Stimulated activated CD8-positive, alpha-beta memory T cell treated with anti-CD3 and anti-CD28 coated beads, Interleukin-15, amount 100 ng/mL, for 24 hours (primary cell): ENCODE measurements at places on chromosomes 1 and 21.

- no peak for DNase-seq
Measured at GRCh38 chr1:159939678-159940002, 5.8 kb downstream of the IGSF9 start.

DNA sequence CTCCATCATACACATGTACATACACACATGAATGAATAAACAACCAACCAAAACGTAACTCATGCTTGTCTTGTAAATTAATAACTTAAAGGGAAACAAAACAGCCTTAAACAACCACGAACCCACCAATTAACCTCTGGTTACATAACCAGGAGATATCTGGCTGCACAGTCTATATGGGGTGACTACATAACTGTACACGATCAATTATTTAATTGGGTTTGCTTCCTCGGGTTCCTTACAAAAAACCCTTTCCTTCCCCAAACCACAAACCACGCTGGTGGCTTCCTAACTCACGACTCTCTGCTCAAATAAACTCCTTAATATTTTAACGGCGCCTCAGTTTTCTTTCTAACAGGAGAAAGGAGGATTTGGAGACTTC lies 744 bp downstream of the ZNF670 start:
- DNase-seq = no peak

GRCh38 chr1:161192476-161193465 lies 6.1 kb downstream of the ADAMTS4 start:
- no peak for DNase-seq

DNA sequence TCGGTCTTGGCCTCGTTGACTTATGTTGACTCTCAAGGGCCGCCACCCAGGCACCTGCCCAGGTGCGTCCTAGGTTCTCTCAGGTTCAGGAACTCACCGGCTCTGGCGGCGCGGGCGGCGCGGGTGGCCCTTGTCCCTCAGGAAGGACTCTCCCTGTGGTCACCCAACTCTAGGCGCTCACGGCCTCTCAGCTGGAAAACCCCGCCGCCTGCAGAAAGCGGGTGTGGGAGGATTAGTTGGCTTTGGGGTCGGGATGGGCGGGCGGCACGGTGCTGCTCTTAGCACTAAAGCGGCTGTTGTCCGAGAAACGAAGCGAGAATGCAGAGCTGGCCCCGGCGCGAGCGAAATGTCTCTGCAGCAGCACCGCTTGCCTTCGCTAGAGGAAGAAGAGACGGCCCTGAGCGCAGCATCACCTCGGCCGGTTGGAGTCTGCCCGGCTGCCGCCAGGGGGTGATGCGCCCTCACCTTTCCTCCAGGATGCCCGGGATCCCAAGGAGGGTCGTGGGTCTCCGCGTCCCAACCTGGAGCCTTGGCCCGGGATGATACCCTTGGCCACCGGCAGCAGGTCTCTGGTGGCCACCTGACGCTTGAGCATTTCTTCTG lies 8.1 kb upstream of the TADA1 start:
- DNase-seq = no peak

- no peak for DNase-seq
Measured at GRCh38 chr1:15411593-15412137, 2.0 kb downstream of the EFHD2 start.

GRCh38 chr1:59682396-59683080 lies 132.2 kb upstream of the HOOK1 start:
- no peak for DNase-seq

GRCh38 chr21:31317688-31318087 lies 26.4 kb downstream of the TIAM1 start:
- no peak for DNase-seq

GRCh38 chr1:114320586-114320985 lies 166.9 kb upstream of the SYT6 start:
- DNase-seq = no peak

DNA sequence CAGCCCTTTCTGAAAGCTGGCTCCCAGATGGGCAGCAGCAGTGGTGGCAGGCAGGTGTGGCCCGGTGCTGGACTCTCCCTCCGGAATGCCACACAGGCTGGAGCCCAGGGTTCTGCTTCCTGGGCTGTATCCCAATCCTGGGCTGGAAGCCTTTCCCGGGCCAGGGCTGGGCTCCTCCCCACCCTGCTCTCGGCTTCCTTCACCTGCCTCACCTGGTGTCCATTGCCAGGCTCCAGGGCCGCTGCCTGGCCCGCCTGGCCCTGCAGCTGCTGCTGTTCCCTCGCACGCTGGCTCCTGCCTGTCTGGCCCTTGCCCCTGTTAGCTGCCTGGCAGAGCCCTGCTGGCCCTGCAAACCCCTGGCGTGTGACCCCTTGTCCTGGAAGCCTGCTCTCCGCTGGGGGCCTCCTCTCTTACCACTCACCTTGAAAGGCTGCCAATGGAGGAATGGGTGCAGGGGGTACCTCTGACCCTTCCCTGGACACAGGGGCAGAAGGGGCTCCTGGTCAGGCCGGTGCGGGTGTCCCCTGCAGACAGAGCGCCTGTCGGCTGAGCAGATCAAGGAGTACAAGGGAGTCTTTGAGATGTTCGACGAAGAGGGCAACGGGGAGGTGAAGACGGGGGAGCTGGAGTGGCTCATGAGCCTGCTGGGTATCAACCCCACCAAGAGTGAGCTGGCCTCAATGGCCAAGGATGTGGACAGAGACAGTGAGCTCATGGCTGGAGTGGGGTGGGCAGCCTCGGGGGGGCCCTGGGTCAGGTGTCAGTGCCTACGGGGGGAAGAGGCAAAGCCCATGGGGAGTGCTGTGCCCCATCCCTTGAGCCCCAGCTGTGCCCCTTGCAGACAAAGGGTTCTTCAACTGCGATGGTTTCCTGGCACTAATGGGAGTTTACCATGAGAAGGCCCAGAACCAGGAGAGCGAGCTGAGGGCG lies 1.1 kb downstream of the CALML6 start:
- DNase-seq = no peak

GRCh38 chr1:231896806-231897205 lies 270.2 kb downstream of the DISC1 start:
- DNase-seq = no peak

GRCh38 chr1:36070349-36070748 lies 13.5 kb upstream of the TEKT2 start:
- no peak for DNase-seq

GRCh38 chr1:113931451-113931851 lies 2.3 kb downstream of the HIPK1 start:
- DNase-seq = no peak

DNA sequence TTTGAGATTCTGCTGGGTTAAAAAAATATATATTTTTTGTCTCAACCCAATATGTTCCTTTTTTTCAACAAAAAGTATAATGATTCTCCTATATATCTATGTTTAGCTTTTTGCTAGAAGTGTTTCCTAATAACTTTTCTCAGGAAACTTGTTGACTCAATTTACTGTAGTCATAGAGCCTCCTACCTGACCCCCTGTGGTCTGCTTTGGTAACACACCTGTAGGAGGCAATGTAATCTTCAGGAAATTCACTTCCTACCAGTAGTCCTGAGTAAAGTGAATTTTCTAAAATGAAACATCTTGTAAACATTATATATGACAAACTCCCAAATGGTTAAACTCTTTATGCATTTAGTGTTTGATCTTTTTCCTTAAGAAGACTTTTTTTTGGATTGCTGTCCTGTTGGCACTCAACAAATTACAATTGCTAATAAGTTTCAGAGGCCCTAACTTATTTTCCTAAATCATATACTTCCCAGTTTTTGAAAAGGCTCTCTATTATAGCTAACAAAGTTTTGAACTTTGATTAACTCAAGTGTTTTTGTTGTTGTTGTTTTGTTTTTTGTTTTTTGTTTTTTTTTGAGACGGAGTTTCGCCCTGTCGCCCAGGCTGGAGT lies 118.3 kb downstream of the OLFML2B start:
- DNase-seq = no peak

DNA sequence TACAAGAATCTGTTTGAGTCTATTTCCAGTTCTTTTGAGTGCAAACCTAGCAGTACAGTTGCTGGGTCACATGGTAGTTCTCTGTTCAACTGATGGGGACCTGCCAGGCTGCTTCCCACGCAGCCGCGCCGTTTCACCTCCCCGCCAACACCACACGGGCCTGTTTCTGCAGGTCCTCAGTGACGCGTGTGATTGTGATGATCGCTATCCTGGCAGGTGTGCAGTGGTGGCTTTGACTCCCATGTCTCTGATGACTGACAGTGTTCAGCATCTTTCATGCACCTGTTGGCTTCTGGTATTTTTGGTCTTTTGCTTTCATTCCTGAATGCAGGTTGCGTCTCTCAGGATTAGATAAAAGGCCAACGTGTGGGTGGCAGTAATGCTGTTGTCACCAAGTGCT lies 41.6 kb downstream of the FAAP20 start:
- no peak for DNase-seq

GRCh38 chr1:245500546-245500945 lies 345.8 kb downstream of the KIF26B start:
- no peak for DNase-seq

DNA sequence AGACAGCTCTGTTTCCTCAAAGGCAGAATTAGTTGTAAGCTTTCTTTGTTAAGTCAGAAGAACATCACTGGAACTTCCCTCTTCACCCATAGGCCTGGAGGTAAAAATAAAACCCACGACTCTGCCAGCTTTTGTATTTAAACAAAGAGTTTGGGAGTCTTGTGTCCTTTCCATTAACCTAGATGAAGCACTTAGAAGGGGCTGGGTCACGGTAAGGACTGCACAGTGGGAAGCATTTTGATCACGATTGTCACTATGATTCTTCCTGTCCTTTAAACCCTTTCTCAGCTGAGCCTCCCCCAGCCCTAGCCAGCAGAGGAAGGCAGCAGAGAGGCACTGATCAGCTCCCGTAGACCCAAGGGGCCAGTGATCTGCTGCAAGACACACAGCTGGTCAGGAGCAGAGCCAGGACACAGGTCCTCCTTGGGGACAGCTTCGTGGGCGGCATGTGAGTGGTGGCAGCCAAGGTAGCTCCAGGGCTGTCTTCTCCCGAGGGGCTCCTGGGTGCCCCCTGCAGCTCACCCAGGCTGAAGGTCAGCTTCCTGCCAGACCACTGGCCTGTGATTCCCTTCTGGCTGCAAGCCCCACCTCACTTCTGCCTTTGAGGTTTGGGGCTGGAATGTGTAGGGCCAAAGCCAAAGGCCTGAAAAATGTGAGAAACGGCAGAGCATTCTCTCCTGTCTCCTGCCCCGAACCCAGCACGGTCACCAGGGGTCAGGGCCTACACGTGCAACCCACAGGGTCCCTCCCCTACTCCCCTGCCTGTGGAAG lies 4.0 kb upstream of the LAPTM5 start:
- DNase-seq = no peak

DNA sequence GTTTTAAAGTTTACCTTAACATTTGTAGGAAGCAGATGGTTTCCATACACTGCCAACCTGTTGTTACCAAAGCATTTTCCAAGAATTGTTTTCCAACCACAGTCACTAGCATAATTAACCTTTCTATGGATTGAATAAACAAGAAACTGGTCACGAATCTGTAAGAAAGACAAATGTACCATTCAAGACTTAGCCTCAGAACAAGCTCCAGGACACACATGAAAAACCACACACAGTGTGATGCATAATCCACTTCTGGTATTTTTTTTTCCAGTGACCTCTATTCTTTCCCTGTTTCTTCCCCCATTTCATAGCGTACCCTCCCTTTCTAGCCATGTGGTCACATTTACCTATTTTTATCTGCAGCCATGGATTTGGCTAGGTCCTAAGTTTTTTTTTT lies 29.6 kb upstream of the C1orf87 start:
- no peak for DNase-seq

DNA sequence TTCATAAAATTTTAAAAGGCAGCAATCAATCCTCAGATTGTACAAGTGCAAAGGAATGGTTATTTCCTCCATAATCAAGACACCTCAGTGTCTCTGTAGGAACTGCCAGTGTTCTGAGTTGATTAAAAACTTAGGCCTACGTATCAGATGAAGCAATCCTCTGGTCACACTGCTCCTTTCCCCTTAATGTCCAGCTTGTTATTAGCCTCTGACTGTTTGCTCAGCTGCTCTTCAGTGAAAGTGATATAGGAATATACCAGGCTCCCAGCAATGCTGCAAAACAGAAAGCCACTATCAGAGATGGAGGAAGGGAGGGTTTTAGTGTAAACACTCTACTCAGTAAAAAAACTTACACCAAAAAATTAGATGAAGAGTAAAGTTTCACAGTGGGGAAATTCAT lies 49.8 kb downstream of the SLC35D1 start:
- DNase-seq = no peak

DNA sequence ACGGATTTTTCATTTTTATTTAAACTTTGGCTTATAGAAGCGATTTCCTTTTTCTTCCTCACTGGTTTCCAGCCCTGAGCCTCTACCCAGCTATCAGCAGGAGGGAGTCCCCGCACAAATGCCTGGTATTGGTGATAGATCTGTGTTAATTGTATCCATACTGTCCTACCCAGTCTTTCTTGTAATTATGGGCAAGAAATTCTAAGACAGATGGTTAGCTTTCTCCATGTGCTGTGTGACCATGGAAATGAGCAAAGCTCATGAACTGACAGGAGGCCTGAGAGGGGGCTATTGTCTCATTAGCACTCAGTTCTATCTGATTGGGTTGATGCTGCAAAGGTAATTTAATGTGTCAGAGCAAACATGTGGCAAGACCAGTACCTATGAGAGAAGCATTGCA lies 108.1 kb upstream of the IVNS1ABP start:
- DNase-seq = no peak

DNA sequence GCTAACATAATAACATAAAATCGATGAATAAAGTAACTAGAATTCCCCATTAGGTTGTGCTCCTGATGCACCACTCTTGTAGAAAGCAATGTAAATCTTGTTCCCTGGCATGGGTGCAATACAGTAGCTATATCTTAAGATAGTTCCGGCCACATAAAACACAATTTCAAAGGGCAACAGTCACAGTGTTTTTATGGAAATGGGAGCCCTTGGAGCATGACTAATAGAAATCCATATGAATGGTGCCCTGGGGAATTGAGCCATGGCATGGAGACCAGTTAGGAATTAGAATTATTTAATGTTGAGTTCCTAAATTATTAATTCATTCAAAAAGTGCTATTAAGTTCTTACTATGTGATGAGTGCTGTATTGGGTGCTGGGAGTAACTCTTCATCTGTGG lies 118.7 kb downstream of the KCNK2 start:
- no peak for DNase-seq
